NCI-H510A (cell line): ENCODE measurements at places on chromosomes 1 and 21.

DNA sequence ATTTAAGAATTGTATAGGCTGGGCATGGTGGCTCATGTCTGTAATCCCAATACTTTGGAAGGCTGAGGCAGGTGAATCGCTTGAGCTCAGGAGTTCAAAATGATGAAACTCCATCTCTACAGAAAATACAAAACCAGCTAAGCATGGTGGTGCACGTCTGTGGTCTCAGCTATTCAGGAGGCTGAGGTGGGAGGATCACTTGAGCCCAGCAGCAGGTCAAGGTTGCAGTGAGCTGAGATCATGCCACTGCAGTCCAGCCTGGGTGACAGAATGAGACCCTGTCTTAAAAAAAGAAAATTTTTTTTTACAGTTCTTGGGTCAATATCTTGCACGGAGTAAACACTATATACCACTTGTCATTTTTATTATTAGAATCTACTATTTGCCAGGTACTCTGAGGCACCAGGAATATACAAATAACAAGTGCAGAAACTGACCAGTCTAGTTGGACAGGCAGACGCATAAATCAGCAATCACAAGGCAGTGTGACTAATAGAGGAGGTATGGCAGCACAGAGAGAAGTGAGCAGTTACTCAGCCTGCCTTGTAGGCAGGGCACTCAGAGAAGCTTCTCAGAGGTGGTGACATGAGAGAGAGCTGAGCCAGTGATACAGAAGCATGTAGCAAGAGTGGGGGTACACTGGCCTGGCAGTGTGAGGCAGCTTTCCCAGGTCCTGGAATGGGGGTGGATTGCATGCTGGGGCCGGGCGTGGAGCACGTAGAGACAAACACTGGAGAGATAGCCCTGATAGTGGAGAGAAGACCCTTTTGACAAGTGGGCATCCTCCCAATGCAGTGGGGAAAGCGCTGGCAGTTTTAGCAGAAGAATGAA is 8.0 kb downstream of the PHLDA3 start:
- no peak for DNase-seq

DNA sequence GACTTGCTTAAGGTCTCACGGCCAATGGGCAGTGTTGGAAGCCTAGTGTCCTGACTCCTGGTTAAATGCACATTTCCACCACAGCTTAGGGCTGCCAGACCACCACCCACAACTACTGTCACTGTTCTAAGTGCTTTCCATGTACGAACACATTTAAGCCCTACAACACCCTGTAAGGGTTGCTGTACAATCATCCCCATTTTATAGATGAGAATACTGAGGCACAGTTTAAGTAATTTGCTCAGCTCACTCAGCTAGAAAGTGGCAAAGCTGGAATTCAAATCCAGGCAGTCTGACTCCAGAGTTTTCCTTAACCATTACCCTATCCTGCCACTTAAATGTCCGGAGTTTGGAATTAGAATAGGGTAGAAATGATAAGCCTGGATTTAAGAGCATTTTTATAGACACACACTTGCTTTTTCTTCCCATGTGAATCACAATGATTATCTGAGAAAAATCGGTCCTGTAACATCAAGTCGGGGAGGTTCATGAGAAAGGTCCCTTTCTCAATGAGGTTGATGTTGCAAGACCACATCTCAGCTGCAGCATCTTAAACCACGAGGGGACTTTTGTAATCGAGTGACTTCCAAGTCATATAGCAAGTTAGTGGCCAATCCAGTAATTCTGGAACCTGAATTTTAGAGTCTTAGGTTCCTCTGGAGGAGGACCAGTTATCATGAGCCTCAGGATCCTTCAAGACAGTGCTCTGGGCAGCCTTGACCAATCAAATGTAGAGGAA is 8.6 kb downstream of the E2F2 start:
- DNase-seq = no peak

DNA sequence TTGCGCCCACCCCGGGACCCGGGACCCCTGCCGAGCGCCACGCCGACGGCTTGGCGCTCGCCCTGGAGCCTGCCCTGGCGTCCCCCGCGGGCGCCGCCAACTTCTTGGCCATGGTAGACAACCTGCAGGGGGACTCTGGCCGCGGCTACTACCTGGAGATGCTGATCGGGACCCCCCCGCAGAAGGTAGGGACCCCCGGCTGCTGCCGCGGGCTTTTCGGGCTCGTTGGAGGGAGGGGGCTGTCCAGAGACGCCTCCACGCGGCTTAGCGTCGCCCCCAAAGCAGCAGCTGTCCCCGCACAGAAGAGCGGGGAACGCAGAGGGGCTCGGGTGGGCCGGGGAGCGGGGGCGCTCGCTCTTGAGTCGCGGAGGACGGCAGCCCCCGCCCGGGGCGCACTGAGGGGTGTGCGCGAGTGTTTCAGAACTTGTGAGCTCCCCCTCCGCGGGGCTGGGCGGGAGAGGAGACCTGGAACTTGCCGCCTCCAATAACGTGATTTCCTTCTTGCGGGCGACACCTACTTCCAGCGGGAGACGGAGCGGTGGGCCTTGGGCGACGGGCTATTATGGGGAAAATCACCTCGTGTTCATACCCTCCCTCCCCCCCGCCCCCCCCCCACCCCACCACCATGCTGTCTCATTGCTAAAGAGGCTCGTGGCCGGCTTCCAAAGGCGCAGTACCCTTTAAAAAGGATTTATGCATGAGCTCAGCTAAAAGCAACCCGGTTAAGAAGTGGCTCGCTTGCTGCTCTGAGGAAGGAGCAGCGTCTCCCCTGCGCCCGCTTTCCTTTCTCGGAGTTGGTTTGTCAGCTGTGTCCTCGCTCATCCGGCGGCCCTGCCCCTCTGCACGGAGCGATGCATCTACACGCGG is 664 bp downstream of the BACE2 start:
- peak; percentile 31 for DNase-seq

GRCh38 chr1:67001682-67002425 is 52.1 kb downstream of the SLC35D1 start:
- DNase-seq = no peak

- DNase-seq = no peak
Measured at GRCh38 chr1:198220428-198220827, 63.6 kb downstream of the NEK7 start.

GRCh38 chr1:1101503-1101902 is 14.4 kb downstream of the C1orf159 start:
- DNase-seq = no peak

DNA sequence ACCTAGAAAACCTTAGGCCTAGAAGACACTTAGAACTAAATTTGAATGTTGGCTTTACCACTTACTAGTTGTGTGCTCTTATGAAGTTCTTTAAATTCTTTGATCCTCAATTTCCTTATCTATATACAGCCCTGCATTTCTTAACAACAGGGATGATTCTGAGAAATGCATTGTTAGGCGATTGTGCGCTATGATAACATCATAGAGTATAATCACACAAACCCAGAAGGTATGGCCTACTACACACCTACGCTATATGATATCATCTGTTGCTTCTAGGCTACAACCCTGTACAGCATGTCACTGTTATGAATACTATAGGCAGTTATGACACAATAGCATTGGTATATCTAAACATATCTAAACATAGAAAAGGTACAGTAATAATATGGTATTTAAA is 137.4 kb downstream of the CHD1L start:
- no peak for DNase-seq

DNA sequence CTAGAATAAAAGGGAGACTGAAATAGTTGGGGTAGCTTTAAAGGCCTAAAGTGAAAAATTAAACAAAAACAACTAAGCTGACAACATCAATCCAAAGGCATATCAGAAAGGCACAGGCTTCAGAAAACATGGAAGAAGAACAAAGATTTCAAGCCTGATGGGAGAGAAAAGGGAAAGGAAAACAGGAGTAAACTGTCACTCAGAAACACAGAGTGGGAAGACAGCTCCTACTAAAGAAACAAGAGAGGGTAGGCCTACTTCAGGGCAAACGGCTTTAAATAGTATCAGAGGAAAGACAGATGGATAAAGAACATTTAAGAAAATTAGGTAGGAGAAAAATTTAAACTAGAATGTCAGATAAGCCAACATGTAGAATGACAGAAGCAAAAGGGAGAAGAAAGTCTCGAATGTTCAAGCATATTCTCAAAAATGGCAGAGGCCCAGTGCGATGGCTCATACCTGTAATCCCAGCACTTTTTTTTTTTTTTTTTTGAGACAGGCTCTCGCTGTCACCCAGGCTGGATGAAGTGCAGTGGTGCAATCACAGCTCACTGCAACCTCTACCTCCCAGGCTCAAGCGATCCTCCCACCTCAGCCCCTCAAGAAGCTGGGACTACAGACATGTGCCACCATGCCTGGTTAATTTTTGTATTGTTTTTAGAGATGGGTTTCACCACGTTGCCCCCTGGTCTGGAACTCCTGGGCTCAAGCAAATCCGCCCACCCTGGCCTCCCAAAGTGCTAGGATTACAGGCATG is 7.6 kb downstream of the EGLN1 start:
- no peak for DNase-seq

DNA sequence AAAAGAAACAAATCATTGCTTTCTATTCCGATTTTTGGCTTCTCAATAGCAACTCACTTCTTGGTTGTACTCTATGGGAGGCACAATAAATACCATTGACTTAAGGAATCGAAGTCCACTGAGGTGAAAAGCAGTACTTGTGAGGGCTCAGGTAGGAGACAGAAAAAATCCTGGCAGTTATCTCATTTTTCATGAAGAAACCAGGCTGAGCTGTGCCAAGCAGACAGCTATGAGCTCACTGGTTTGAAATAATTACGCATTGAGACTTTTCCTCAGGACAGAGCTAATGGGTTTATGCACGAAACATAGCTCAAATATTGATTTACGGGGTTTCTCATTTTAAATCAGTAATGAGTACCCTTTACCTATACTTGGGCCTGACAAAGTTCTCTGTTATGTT is 18.5 kb downstream of the COLGALT2 start:
- no peak for DNase-seq

DNA sequence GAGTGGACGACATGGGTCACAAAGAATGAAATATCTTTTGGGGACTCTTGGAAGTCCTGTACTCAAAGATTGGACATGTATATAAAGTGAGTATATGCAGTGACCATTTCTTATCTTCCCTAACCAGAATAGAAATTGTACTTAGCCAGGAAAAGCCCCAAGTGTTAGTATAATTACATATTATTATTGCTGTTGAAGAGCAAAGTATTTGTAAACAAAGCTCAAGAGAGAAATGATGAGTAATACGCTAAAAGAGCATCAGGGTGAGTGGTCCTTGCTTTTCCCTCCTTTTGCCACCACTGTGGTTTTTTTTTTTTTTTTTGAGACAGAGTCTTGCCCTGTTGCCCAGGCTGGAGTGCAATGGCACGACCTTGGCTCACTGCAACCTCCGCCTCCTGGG is 6.4 kb upstream of the CGN start:
- DNase-seq = no peak

- no peak for DNase-seq
Measured at GRCh38 chr21:39610703-39611102, 2.0 kb upstream of the B3GALT5 start.

GRCh38 chr1:172918478-172918877 is 132.3 kb downstream of the TNFSF18 start:
- DNase-seq = no peak

DNA sequence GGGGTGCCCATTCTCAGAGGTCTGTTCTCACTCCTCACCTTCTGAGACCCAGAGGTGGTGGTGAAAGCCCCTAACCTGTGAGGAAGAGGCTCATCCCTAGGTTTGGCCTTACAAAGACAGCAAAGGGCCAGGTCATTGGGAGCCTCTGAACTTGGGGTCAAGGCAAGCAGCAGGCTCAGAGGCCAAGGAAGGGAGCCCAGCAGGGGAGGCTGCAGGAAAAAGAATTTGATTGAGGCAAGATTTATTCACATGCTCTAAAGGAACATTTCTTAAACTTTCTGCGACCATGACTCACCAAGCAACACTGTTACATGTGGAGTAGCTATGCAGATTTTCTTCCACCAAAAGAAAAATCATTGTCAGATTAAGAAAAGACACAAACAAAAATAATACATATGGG is 132.5 kb upstream of the SYT6 start:
- DNase-seq = no peak

DNA sequence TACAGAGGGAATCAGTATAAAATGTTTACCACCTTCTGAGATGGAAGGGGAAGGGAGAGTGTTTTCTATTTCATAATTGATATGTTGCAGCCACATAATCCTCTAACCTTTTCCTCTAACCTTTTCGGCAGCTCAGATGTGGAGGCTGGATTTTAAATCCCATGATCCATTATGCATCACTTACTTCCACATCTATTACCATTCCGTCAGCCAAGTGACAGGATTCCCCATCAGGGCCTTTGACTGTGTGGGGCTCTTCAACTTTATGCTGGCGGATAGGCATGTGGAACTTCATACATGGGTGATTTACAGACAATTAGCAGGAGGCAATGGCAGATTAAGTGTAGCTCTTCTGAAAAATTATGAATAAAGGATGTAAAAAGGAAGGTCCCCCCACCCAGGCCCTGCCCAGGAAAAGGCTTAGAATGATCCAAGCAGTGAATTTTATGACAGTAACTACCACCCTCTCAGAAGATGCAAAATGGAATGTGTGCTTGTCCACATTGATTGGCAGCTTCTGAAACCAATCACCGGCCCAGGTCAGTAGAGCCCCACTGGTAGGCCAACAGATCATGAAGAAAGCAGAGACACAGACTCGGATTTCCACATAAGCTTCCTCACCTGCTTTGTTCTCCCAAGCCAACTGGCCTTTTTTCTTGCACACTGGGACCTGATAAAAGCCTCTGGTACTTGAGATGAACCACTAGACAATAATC is 147.0 kb downstream of the ST6GALNAC5 start:
- DNase-seq = no peak

GRCh38 chr1:61285371-61285885 is 203.1 kb downstream of the NFIA start:
- no peak for DNase-seq
